ENCODE measurements at places on chromosomes 4 and X.

DNA sequence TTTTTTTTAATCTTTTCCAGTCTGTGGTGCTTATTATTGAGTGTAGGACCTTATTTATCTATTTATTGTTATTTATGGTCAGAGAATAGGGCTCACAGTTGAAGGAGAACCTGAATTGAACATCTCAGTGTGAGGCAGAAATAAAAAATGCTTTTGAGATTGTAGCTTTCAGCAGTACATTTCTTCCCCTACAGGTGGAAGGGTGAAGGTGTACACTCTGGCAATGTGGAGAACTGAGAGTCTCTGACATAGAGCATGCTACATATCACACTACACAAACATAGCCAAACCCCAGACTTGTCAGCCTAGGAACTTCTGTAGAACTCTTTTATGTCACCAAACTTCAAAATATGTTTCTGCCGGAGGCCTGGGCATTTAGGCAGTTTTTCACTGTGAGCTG, 140.2 kb downstream of the STIM2 start:
- no peak for DNase-seq

GRCh38 chr4:78684325-78685079, 91.6 kb upstream of the BMP2K start:
- no peak for DNase-seq

DNA sequence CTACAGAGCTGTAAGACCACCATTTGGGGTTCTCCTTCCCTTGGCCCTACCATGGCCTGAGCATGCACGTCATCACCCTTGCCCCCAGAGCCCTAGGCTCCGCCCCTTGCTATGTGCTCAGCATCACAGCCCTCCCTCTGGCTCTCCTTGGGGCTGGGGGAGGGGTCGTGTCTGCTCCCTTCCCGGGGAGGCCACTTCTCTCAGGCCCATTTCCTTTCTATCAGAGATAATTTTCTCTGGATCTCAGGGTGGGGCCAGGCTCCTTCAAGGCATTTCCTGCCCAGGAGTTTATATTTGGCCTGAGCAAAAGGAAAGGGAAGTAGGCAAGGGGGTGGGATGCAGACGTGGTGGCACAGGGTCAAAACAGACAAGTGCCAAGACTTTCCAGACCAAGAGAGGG, 55.9 kb downstream of the STARD8 start:
- no peak for DNase-seq

- no peak for DNase-seq
Measured at GRCh38 chrX:13652287-13652793, 601 bp upstream of the TCEANC start.

DNA sequence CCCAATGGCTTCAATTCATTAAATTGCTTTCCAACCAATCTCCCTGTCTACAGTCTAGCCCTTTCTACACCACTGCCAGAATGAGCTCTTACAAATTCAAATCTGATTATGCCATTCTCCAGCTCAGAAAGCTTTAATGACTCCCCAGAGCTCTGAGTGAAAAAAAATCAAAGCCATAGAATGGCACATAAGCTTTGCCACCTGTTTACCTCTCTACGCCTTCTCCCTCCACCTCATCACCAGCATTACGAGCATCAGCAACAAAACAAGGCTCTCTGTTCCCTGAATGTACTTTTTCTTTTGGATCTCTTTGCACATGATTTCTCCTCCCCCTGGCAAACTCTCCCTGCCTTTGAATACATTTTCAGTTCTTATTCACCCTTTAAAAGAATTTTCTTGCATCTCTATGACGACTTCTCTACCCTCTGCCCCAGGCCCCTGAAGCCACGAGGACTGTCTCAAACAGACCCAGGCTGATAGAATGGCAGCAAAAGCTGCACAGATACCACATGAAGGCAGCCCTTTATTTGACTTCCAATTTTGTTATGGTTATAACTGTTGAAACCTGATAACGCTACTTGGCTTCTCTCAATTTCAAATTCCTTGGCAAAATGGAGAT, 516.0 kb downstream of the PCDH7 start:
- DNase-seq, result no peak

DNA sequence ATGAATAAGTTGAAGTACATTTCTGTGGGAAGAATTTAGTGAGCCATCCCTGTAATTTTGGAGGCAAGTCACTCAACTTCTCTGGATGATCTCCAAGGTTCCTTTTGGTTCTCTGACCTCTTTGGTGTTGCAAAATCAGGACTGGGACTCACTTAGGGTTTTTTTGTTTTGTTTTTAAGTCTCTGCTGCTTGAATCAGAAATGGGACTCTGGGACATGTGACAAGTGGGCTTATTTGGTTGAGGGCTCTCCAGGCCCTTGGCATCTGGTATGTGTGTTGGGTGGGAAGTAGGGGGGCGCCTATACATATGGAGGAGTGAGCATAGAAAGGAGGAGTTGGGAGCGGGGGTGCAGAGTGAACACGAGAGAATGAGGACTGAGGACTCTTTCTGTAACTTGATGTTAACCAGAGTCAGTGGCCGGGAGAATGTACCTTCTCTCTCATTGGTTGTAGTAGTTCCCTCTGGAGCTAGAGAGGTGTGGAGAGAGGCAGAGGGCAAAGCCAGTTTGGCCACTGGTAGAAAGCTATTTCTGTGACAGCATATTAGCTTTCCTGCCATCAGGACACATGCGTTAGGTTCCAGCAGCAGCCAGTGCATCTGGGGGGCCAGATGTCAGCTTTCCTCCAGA, 1.9 kb downstream of the ARHGAP10 start:
- no peak for DNase-seq

DNA sequence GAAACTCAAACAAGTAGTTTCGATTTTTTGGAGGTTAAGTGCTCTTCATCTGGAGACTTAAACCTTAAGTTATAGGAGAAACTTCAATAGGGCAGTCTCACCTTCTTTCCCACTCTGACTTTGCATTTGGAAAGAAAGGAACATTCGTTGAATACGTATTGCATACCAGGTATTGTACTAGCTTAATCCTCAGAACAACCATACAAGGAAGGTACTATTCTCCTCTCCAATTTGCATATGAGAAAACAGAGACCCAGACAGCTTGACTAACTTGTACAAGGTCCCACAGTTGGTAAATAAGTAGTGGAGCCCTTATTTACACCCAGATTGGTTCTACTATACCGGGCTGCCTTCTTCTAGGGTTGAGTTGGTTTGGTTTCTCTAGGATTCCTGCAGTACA, 32.6 kb downstream of the AMOT start:
- DNase-seq, result no peak

DNA sequence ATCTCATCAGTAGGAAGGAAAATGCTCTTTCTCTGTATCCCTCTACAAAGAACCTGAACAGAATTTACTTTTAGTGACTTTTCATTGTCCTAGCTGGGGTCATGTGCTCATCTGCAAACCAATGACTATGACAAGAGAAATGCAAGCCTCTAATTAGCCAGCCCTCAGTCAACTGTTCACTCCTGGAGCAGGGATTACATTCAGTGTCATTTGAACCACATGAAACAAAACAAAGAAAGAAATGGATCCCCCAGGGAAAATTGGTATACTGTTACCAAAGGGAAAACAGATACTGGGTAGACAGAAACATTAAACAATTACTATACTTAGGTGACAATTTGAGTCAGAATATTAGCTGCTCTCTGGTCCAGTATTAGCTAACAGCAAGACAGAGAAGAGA, 173.6 kb downstream of the RCHY1 start:
- DNase-seq, result no peak

- DNase-seq, result no peak
Measured at GRCh38 chr4:142698552-142698951, 147.5 kb downstream of the INPP4B start.

- no peak for DNase-seq
Measured at GRCh38 chr4:182878633-182879495, 38.3 kb downstream of the DCTD start.

DNA sequence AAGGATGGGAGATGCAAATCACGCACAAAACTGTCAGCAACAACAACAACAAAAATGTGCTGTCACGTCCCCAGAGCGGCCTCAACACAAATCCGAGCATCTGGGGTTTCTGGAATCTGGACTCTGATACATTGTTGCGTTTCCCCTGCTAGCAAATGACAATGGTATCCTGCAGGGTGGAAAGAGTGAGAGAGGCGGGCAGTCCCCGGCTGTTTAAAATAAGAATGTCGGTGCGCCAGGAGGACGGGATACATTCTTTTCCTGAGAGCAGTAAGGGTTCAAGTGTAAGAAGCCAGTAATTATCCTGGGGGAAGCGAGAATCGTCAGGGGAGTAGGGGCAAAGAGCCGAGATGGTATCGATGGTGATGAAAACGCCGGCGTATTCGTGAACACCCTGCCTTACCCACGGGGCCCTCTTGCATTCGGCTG, 310.2 kb downstream of the ASMT start:
- no peak for DNase-seq

DNA sequence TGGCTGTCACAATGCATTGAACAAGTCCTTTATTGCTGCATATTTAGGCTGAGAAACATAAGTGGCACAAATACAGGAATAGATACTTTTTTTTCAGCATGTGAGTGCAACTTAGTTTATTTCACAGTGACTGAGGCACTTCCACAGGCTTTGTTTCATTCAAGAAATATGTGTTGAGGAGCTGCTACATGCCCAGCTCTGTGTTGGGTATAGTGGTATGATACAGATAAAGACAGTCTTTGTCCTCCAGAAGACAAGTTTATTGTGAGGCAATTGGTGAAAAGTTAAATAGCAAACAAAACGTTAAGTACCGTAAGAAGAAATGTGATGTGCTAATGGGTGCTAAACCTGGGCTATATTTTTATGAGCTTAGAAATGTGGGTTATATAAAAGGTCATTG, 186.4 kb downstream of the SPRY1 start:
- no peak for DNase-seq

- peak; percentile 28 for DNase-seq
Measured at GRCh38 chrX:1392376-1393068, 609 bp upstream of the SLC25A6 start.

- no peak for DNase-seq
Measured at GRCh38 chr4:47415719-47416118, 47.8 kb downstream of the COMMD8 start.

GRCh38 chr4:185151296-185151695, 8.2 kb downstream of the SLC25A4 start:
- DNase-seq, result no peak

GRCh38 chr4:93461541-93461940, 367.0 kb upstream of the ATOH1 start:
- no peak for DNase-seq

- DNase-seq, result no peak
Measured at GRCh38 chr4:995311-996026, 2.3 kb upstream of the SLC26A1 start.

- DNase-seq, result no peak
Measured at GRCh38 chr4:6472008-6472386, 417 bp downstream of the PPP2R2C start.

GRCh38 chr4:162582180-162582579, 418.4 kb upstream of the FSTL5 start:
- DNase-seq, result no peak

DNA sequence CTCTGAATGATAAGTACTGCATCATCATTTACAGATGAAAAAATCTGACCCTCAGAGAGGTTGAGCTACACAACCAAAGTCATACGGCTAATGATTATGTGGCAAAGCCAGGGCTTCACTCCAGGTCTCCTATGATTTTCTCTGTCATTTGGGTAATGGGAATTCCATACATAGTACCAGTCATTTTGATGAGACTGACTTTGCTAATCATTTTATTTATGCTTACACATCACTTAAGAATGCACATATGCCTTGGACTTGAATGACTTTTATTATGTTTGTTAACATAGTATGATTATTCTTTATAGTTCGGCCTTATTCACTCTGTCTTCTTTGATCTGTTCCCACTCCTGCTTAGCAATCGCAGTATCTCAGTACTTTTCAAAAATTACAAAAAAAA, 255.1 kb upstream of the GPRIN3 start:
- DNase-seq, result no peak

DNA sequence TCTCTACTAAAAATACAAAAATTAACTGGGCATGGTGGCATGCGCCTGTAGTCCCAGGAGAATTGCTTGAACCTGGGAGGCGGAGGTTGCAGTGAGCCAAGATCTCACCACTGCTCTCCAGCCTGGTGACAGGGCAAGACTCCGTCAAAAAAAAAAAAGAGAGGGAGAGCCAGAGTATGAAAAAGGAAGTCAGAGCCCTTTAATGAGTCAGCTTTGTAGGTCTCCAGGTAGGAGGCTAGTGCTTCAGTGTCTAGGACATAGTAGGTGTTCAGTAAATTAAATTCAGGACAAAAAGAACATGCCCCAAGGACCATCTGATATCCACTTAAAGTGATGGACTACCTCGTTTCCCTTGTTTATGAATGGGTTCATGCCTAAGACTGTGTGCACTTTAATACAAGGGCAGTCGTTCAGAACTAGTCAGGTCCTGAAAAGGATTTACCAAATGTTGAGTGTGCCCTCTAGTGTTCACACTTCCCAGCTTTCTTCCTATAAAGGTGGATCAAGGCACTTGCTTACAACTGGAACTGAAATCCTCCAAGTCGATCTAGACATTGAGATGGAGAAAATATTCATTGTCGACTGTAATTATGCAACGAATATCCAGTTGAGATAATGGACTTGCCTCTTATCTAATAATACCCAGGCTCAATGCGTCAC, 29.0 kb downstream of the F9 start:
- no peak for DNase-seq

DNA sequence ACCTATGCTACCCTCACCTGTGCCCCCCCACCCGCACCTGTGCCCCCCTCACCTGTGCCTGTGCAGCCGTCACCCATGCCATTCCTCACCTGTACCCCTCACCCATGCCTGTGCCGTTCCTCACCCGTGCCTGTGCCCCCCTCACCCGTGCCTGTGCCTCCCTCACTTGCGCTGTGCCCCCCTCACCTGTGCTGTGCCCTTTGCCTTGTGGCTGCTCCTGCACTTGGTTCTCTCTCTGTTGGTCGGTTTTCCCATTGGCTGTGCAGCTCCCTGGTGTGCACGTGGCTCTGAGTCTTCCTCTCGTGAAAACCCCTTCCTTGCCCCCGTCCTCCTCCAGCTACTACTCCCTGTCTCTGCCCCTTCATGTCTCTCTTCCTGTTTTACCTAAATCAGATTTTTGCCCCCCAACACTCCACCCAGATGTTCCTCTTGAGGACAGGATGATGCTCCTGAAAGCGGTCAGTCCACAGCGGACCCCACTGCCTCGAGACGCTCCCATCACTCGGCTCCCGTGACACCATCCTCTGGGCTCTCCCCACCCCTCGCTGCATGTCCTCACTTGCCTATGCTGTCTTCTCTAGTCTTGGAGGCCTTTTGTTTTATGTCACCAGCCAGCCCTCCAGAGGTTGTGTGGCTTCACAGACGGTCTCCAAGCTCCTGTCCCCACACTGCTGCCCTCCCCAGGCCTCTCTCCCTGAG, 6.8 kb downstream of the MAEA start:
- DNase-seq, result no peak

- no peak for DNase-seq
Measured at GRCh38 chr4:149353241-149353640, 462.4 kb downstream of the IQCM start.

- DNase-seq, result no peak
Measured at GRCh38 chr4:173243917-173244658, 75.5 kb downstream of the GALNT7 start.

DNA sequence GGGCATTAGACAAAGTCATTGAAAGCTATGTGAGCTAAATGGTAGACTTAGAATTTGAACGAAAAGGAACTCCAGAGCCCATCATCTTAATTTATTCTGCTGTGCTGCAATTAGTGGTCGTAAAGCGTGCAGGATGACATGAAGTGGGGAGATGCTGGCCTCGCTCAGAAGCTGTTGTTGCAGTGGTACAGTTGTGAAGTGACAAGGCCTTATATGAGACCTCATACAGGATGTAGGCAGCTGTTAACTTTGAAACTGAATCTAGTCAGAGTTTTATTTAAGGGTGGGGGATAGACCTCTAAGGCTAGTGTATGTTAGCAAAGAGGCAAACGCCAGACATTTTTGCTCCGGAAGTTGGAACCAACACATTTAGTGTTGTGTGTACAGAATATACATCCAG, 13.4 kb downstream of the KLF3 start:
- no peak for DNase-seq

Measured in stimulated activated CD8-positive, alpha-beta memory T cell treated with anti-CD3 and anti-CD28 coated beads, Interleukin-7, amount 100 ng/mL, for 4 hours (primary cell).